AG08396 (cell line): ENCODE measurements at places on chromosomes 7 and 10.

GRCh38 chr7:54687462-54688212, 71.4 kb downstream of the SEC61G start:
- DNase-seq = no peak

- no peak for DNase-seq
Measured at GRCh38 chr10:88392222-88392621, 190.9 kb downstream of the RNLS start.

DNA sequence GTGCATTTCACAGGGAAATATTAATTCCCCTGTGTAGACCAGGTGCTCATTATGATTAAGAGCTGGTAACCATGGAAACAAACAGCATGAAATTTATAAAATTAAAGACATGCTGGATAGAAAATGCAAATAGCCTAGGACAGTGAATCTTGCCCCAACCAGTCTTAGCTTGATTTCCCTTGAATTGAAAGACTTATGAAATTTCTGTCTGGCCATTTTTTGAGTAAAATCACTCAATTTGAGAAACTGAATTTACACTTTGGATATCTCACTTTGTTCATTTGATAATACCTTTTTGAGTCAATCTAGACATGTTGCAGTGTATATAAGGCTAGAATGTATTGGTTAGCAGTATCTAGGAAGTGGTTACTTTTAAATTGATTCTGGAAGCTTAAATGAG, 4.4 kb upstream of the SMIM30 start:
- DNase-seq = no peak

DNA sequence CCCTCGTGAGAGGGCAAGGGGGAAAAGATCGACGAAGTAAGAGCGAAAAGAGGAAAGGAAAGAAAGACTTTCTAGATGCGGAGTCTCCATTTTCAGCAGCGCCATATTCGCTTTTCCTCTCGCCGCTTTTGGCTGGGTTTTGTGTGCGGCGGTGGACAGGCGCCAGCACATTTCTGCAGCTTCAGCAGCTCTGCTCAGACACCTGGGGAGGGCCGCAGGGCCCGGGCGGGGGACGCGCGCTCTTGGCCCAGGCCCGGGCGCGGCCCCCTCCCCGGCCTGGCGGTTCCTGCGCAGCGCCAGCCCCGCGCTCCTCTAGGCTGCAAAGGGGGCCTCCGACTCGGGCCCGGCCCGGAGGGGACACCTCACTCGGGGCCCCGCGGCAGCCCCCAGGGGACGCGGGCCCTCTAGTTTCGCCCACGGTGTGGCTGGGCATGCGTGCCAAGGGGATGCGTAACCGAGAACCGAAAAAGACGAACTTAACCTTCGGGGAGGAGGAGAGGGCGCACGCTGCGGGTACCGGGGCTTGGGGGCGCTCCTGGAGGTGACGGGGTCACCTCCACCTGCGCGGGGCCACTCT, 34.5 kb upstream of the EBLN1 start:
- peak; percentile 42 for DNase-seq

GRCh38 chr7:91291902-91292301, 27.7 kb downstream of the FZD1 start:
- no peak for DNase-seq

- DNase-seq = no peak
Measured at GRCh38 chr7:138515001-138515528, 55.0 kb downstream of the TRIM24 start.

DNA sequence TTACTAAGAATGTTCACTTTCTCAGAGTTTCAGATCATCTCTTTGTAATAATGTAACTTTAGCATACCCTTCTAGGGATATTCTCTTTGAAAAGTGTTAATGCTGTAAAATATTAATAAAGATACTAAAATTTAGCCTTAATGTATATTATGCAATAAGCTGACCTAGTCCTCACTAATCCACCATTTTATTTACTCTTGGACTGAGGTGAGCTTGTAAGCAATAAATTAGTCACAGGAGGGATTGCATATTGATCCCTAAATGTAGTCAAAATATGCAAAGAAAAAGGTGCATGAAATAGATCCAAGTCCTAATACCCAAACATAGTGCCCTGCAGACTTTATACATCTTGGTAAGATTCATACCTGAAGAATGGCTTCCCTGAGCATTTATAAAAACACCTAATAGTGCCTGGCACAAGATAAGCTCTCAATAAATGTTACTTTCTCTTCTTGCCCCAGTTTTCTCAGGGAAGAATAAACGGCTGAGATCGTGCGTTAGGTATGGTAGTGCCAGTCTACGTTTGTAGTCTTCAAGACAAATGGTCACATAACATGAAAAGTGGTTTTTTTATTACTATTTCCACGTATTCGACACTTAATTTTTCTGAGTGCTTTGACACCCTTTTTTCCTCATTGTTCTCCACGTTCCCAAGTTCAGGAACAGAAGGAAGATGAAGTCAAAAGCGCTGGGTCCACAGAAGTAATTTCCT, 14.3 kb downstream of the INSIG1 start:
- no peak for DNase-seq

- no peak for DNase-seq
Measured at GRCh38 chr10:113284635-113285034, 268.2 kb upstream of the HABP2 start.

GRCh38 chr10:133377818-133378250, 1.2 kb upstream of the PAOX start:
- no peak for DNase-seq

GRCh38 chr10:14772399-14772798, 2.3 kb downstream of the FAM107B start:
- no peak for DNase-seq

DNA sequence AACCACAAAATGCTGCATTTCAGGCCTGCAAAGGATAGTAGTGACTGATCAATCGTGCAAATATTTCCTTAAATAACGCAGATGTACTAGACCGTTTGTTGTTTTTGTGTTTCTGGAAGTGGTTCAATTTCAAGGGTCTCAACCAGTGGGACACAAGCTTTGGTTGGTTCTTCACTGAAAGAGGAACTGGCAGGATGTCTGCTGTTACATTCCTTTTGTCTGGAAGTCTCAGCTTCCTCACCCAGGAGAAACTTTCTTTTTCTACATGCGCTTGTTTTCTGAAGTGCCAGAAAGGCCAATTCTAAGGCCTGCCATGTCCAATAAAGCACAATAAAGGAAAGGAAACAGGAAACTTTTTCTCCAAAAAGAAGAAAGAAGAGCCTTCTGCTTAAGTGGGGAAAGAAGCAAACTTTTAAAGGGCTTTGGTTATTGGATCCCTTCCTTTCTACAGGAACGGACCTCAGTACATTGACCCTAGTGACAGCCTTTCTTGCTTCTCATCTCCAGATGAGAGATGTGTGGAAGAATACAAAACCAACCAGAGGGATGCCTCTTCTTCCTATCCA, 4.1 kb downstream of the DKK1 start:
- DNase-seq = no peak

GRCh38 chr10:24556750-24557742, 166.6 kb downstream of the ARHGAP21 start:
- peak; percentile 45 for DNase-seq

- DNase-seq = no peak
Measured at GRCh38 chr7:41992881-41993867, 243.8 kb downstream of the GLI3 start.

DNA sequence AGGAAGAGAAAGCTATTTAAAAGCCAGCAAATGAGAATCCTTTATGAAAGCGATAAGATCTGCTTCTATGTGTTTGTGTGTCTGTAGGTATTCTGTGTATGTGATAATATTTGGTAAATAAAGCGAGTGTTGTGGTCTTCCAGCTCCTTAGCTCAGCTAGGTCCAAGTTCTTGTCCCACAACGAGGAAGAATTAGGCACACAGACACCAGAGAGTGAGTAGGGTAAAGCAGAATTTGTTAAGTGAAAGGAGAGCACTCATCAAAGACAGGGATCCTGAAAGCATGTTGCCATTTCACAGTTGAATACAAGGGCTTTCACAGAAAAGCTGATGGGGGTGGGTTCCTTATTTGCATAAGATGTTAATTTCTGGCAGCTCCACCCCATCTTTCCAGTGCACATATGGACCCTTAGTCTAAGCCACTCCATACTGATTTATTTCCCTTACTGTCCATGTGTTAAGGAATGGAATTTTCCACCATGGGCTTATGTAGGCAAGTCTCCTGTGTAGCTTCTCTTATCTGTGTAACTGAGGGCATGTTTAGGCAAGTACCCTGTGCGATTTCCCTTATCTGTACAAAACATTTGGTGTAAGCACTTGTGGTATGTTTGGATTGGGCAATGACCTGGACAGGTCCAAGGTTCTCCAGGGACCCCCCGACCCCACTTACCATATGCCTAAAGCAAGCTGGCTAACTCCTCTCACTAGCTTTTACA, 165.9 kb upstream of the VIPR2 start:
- no peak for DNase-seq

DNA sequence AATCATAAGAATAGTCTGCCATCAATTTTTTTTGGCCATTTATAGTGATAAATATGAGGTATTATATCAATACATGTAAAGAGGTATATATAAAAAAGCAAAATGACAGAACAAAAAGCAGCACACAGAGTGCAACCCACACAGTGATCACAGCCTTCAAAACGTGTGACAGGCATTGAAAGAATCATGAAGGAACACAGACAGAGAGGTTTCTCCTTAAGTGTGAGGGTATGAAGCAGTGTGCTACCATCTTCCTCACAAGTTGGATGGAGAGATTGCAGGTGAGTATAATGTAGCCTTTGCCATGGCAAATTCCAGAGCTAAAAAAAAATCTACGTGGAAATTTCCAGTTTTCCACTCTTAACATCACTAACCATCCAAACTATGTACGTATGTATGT, 19.6 kb upstream of the EPC1 start:
- DNase-seq = no peak

GRCh38 chr10:113183573-113183972, 233.5 kb downstream of the TCF7L2 start:
- no peak for DNase-seq

GRCh38 chr7:111090846-111091245, at the start of gene LRRN3:
Gene LRRN3, plus strand, starts transcription at chr7:111091127. Its CDS starts 31,646 bp downstream, at chr7:111122773.
- DNase-seq = peak; percentile 58

GRCh38 chr7:151201751-151202150, 8.5 kb downstream of the H2BK1 start:
- DNase-seq = no peak

DNA sequence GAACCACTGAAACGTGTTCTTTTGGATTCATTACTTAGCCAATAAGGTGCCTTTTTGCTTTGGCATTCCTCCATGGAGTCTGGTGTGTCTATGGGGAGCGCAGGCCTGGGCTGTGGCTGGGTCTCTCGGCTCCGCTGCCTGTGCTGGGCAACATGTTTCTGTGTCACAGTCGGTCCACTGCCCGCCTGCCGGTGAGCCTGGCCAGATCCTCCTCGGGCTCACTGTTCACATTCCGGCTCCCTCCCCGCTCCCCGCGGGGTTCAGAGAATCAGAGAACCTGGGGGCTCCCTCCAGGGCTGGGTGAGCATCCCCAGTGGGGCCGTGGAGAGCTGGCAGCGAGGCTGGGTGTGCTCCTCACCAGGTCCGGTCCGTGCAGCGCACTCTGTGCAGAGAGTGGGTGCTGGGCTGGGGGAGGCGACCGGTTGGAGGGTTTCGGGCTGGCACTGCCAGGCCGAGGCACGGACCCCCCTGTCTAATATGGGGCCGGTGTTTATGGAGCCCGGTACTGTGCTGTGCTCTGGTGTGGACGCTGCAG, 70.4 kb downstream of the INPP5A start:
- DNase-seq = no peak
